NCI-H510A treated with DMSO at 0.1 percent for 48 hours (cell line): ENCODE measurements at places on chromosomes 12 and 14.

DNA sequence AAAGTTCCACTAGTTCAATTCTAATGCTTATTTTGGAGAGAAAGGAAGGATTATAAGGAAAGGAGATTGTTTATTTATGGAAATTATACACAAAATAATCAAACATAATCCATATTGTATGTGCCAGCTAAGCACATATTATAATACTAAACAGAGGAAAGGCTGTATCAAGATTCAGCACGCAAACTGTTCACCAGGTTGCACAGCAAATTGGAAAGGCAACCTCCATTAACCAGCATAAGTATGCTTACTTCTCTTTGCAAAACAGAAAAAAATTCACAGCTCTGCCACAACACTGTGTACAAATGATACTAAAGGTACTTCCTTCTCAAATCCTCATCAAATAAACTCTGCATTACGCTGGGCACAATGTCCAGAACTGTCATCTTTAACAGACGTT is 146.3 kb downstream of the MED13L start:
- DNase-seq, result no peak

DNA sequence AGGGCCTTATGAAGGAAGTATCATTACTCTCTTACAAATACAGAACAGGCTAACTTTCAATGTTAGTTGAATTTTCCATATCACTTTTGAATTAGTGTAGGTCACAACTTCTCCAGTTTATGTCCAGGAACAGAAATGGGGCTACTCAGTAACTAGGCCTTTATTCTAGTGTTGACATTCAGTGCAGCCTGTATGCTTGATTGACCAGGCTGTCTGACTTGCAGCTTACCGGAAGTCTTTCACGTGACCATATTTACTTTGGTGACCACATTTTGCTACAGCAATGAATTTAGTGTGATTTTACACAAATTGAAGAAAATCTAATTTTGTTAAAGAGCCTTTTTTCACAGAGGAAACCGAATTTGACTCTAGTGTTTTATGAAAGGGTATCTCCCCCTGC is 12.4 kb downstream of the MTERF2 start:
- peak; percentile 31 for DNase-seq

DNA sequence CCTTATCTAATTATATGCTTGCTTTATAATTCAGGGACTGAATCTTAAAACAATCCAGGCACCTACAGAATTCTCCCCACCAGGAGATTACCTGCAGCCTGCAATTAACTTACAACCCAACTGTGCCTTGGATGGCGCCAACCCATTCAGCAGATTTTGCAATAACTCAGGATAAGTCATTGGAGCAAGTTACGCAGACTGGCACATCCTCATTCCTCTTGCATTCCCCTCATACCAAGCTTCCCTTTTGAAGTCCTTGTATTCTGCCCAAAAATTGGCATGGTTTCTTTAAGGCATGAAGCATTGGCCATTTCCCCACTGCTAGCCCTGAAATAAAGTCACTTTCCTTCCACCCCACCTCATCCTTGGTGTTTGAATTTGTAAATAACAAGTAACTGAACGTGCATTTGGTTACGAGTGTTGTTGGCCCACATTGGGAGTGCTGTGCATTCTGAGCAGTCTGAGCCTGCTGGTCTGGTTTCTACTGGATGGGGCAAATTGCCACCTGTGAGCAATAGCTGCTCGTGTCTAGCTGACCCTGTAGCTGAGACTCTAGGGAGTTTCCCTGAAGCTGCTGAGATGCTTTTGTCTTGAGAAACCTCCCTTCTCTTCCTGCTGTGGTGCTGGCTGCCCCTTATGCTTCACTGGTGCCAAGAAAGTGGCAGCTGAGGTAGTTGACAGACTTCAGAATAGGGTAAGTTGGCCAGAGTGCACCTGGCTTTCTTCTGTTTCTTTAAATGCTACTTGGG is 99.2 kb upstream of the SCAF11 start:
- no peak for DNase-seq

DNA sequence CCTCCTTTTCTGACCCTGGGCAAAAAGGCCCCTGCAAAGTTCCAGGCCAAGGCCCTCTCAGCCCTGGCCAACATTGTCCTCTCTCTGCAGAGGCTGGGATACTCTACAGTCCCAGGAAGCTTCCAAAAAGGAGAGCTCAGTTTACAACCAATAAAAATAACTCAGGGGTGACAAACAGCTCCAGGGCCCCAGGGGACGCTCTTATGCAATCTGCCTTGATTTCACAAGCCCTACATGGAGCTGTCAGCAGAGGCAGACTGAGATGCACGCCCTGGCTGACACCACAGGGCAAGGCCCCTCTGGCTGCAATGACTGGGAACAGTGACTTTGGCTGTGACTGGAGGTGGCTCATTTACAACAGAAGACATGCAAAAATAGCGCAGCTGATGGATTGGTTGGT is 129.0 kb upstream of the MED13L start:
- no peak for DNase-seq

DNA sequence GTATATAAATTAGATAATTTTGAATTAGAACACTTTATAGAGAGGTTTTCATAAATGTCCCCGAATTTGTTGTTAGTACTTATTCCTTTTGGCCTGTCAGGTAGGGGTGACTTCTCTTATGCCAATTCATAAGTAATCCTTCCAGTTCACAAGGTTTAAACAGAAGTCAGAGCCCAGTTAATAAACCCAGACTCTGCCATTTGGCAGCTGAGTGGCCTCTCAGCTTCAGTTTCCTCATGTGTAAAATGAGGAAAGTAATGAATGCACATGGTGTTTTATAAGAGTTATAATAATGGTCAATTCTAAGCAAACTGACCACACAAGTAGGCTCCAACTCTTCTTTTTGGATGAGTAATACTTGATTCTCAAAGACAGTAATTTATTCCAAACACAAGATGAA is 10.3 kb downstream of the MTERF2 start:
- no peak for DNase-seq

- no peak for DNase-seq
Measured at GRCh38 chr12:113263431-113263963, 42.2 kb downstream of the TPCN1 start.

DNA sequence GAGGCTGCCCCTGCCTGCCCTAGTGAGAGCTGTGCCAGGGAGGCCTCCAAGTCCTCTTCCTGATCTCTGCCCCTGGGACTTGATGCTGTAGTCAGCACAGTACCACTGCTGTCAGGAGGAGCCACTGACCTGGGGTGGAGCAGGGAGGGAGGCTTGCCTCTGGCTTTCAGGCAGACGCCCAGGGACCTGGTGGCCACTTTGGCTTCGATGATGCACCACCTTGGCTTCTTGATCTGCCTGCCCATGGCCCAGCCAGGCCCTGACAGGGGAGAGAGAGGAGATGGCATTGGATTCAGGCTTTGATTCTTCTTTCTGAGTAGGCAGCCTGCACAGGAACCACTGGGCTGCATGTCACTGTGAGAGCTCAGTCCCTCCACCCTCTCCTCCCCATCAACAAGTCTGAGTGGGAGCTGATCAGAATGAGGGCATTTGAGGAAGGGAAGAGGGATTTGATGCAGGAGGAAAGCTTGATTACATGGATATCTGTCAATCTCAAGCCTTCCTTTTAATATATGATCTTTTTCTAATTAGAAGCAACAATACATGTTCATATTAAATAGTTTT is 24.7 kb downstream of the TMEM63C start:
- peak; percentile 41 for DNase-seq

- DNase-seq, result no peak
Measured at GRCh38 chr12:109967383-109968031, 28.7 kb downstream of the GIT2 start.
